ENCODE measurements at places on chromosomes 5 and 9.

- no peak for ATAC-seq
Measured at GRCh38 chr5:103512500-103512899, 50.1 kb downstream of the NUDT12 start.

DNA sequence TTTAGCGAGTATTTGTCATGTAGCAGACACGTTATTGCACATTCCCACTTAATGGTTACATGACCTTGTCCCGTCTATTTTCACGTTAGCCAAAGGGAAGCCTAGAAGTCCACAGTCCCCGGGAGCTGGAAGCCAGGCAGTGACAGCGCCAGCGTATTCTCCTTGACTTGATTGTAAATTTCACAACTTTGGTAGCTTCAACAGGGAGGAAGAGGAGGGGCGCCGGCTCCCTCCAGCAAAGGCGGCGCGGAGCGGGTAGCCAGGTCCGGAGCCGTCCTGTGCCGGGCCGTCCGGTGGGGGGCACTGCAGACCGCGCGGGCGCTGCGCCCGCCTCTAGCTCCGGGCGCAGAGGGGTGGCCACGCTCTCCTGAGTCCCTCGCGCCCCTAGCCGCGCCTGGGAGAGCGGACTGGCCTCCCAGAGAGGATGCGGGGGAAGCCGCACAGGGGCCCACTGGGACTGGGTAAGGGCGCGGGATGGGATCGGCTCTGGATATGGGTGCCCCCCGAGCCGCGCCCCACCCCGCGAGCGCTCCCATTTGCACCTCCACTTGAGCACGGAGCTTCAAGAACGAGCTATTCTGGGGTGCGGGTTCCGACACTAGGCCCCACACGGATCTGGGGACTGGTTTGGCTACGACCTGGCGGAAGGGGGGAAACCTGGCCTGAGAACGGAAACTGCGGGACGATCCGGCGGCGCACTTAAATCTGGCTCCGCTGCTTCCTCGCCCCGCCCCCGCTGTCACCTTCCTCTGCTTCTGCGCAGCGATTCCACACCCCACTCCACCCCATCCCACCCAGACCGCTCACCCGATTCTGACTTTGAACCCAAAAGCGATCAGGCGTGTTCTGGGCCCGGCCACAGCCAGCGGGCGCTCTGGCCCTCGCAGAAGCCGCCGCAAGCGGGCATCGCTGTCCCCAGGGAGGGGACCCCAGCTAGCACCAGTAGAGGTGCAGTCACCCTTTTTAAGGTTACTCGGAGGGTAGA, 23.8 kb downstream of the KLF4 start:
- peak; percentile 78 for ATAC-seq

DNA sequence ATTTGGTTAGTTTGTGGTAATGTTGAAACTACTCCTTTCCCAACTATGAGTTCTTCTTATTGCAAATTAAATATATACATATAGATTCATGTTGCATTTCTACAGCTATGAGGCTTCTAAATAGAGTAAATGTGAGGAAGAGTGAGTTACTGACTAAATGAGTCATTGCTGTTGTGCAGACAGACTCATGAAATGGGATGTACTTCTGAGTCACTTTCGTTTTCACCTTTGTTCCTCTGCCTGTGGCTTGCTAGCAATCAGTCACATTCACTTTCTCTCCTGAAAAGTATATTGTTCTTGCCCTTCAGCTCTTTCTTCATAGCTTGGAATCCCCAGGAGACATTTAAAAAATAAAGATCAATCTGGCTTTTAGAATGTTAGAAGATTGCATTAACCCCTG, 295.5 kb upstream of the SMC2 start:
- no peak for ATAC-seq

DNA sequence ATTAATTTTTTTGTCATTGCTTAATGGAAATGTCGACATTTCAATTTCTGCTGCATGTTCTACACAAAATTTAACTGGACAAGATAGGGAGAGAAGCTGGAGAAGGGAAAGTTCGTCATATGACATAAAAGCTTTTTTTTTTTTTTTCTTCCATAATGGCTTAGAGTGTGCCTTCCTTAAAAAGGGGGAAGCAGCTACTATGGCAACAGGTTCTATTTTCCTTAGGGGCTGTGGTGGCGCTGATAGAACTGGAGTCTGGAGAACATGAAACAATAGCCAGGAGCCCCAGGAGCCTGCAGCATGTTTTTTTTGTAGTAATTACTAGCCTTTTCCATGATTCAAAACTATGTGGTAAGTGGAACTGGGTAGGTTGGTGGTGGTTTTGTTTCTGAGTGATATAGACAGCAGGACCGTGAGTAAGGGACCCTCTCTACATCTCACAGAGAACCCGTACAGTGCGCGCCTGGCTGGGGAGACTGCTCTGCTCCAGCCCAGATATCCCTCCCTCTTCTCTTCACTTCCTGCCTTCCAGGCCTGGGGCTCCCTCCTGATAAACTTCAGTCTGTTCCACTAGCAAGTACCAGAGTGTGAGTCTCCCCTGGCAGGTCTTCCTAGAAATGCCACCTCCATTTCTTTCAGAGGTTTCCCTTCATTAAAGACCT, 301.6 kb downstream of the NR3C1 start:
- no peak for ATAC-seq

GRCh38 chr5:13179407-13180087, 764.9 kb downstream of the DNAH5 start:
- ATAC-seq: no peak

DNA sequence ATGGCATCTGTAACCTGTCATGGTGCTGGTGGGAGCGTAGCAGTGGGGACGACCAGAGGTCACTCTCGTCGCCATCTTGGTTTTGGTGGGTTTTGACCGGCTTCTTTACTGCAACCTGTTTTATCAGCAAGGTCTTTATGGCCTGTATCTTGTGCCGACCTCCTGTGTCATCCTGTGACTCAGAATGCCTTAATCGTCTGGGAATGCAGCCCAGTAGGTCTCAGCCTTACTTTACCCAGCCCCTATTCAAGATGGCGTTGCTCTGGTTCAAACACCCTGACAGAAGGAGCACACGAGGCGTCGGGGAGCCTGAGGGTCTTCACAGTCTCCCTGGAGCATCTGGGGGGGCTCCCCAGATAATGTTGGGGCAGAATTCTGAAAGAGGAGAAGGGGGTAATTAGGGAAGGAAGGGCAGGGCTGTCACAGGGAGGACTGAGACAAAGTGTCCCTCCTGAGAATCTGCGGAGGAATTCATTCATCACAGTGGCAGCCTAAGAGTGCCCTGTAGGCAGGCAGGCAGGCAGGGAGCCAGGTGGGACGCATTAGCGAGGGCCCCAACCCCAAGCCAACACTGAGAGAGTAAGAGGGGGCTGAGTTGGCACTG, 21.3 kb upstream of the NCS1 start:
- ATAC-seq: no peak

GRCh38 chr5:135007749-135008363, 26.2 kb downstream of the PITX1 start:
- no peak for ATAC-seq

DNA sequence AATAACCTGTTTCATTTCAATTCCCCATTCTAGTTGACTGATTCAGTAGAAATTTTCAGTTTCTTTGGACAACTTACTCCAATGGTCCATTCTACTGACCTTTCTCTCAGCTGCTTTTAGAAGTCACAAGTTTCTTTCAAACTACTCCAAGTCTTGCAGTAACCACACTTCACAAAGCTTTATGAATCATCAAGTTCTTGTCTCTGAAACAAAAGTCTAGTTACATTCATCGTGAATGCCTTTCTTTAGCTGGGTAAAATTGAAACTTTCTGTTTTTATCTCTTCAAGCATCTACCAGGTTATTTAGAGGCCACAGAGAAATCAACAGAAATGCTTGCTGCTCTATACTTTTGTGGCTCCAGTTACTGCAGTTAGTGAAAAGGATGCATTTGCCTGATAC, 405.4 kb downstream of the TMEM232 start:
- ATAC-seq: no peak

DNA sequence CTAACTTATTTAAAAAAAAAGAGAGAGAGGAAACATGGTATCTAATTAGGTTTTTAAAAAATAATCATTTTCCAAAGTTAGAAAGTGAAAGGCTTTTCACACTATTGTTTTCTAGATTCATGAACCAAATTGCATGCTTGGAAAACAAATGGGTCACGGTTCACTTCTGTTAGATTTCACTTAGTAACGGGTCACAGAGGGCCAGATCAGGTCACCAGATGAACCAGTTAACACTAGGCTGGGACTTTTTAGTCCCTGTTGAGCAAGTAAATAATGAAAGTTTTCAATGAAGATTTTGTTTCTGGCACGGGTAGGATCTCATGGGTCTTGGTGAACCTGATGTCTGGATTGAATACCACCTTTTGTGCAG, 207.2 kb upstream of the RFX3 start:
- no peak for ATAC-seq

DNA sequence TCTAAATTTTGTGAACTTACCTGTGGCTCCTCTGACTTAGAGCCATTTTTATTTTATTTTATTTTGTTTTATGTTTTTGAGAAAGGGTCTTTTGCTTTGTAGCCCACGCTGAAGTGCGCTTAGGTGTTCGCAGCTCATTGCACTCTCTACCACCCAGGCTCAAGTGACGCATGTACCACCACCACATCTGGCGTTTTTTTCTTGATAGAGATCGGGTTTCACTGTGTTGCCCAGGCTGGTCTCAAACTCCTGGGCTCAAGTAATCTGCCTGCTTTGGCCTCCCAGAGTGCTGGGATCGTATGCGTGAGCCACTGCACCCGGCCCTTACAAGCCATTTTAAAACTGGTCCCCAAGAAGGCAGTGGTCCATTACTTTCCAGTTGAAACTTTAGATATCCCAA, 18.5 kb downstream of the MATR3 start:
- no peak for ATAC-seq

DNA sequence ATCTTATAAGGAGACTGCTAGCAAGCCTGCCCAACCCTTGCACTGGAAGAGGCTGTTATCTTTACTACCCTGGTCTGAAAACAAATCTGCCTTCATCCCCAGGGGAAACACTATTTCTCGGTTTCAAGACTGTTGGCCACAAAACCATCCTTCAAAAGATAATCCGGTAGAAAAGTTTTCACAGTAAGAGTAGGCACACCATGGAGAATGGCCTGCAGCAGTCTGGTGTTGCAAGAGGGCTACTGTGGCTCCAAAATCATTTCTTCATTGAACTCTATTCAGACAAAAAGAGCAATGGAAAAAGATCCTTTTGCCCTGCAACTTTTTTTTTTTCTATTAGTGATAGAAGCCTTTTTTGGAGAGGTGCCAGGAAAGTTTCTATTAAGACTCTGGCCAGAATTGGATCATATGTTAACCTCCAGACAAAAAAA, 163.9 kb downstream of the ARHGEF28 start:
- ATAC-seq: no peak

DNA sequence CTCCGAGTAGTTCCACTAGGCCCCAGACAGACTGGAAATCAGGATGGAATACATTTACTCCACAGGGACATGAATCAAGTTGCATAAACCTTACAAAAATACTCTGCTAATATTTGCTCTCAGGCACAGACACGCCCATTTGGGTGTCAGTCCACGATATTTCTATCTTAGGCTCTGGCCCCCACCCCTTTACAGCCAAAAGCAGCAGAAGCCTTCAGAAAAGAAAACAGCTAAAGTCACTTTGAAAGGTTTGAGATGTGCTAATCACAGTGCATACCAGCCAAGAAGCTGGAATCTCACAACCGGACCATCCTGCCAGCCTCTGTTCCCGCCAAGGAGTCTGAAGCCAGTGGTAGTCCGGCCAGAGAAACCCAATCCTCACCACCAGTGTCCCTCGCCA, 22.6 kb downstream of the PTPN3 start:
- ATAC-seq: no peak

- no peak for ATAC-seq
Measured at GRCh38 chr9:90969021-90969675, 167.5 kb downstream of the SYK start.

GRCh38 chr5:60161340-60161934, 267.9 kb upstream of the PDE4D start:
- ATAC-seq: no peak

DNA sequence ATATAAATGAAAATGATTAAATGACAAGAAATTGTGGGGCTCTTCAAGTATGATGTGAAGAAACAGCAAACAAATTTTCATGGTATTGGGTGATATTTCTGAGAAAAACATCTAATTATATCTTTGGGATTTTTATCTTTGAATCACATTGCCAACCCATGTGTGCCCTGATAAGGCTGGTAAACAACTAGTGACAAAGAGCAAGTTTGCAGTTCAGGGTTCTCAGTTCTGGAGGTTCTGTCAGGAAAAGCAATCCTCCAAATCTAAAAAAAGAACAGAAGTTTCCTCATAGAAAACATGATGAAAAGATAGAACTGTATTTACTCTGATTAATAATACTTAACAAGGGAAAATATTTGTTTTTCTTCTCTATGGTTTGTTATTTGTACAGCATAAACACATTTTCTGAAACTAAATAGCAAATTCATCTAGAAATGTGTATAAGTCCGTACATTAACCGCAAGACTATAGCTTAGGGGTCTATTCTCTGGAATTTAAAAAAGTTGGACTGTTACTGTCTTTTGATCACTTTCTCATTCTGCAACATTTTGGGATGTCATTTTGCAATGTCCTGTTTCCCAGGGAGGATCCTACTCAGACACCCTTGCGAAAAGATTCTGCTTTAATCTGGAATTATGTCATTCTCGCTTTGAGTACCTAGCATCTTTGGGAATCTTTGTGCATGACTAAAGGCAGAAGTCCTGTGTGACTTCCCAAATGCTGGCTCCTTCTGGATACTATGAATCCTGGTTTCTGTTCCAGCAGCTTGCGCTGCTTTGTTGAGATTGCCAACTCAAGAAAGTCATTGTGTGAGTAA, 308.5 kb downstream of the ADGRV1 start:
- ATAC-seq: no peak

DNA sequence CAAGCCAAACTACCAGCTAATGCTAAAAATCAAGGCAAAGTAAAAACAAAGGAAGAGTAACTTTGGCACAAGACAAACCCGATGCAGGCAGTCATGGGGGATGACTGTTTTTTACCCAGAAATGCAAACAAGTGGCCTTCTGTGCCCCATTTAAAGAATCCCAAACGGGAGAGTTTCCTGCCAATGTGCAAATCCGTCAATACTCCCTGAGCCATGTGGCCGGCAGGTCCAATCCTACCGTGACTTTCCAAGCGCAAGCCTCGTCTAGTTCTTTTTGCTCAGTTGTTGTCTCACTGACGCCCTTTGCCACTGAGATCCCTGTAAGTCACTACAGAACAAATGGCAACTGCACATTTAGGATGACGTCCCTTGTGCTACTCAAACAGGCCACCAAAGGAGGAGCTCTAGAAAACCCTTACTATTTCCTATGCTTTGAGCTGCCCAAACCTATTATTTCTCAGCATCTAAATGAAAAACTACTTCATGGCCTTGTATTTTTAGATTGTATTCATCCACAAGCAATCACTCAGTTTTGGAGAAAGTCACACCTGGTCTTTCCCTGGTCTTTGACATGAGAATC, 43.4 kb downstream of the OTULIN start:
- ATAC-seq: no peak

GRCh38 chr5:112238473-112238872, 180.6 kb downstream of the EPB41L4A start:
- no peak for ATAC-seq

DNA sequence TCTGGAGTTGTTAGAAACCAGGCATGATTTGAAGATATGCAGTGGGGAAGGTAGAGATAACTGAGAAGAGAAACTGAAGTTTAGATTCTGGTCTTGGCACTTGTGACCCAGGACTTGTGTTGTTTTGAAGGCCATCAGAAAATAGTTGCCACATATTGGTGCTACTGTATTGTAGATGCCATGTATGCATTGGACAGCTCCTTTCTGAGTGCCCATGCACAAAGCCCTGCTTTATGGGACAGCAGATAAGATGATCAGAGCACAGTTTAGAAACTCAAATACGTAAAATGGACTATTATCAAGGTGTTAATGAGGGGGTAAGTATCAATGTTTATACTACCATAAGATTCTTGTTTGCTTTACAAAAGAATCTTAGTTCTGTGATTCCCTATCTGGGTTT, 84.9 kb downstream of the KIF4B start:
- no peak for ATAC-seq
